ENCODE measurements at places on chromosomes 4 and X.
A peak's percentile ranks its signal among the peaks of the same experiment; 100 is the strongest.

GRCh38 chrX:80335062-80335830 is 85.0 kb upstream of the TENT5D start:
- DNase-seq, result no peak

DNA sequence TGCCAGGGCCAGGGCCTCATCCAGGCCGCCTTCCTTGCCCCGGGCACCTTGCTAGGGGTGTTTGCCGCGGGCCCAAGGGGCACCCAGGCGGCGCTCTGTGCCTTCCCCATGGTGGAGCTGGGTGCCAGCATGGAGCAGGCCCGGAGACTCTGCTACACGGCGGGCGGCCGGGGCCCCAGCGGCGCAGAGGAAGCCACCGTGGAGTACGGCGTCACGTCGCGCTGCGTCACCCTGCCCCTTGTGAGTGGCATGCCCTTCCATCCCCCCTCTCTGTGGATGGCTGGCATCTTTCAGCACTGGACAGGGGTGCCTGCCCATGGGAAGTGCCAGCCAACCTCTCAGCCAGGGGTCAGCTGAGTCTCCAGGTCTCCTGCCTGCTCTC is 3.6 kb downstream of the PLXNB3 start:
- DNase-seq, result no peak

- DNase-seq, result no peak
These were observed 44.4 kb upstream of the TMSB15B start for GRCh38 chrX:103918050-103918449.

GRCh38 chr4:18689308-18690115 is 668.0 kb upstream of the LCORL start:
- peak; percentile 28 for DNase-seq

DNA sequence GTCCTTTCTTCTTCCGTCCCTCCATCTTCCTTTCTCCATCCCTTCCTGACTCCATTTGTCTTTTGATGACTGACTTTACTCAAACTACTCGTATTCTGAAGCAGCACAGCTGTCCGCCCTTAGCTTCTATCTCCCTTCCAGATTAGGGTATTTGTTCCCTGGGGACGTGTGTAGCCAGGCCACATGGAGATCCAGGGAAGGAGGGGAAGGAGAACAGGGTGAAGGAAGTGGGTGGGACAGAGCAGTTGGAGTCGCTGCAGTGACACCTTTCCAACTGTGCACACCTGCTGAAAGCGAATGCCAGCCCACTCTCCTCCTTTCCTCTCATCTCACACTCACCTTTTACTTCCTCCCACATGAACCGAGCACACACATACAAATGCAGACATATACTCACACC is 323.8 kb downstream of the DCTD start:
- DNase-seq, result no peak

DNA sequence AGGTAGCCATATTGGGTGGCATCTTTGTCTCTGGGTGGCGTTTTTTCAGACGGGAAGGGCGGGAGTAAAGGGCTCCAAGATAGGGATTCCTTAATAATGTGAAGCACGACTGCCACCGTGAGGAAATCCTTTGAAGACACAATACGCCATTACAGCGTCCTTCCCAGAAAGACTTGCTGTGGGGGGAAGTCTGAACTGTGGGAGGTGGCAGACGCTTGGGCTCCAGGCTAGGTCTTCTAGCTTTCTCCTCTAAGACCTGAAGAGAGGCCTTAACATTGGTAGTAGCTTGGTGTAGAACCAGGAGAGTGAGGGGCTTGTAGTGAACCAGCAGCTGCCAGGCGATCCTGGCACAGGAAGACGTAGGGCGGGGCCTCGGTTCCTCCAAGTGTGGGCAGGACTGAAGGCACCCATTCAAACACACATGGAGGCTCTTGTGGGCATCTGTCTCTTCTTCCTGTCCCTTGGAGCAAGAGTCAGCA is 197.3 kb downstream of the OR13H1 start:
- DNase-seq, result no peak

- no peak for DNase-seq
These were observed 103.1 kb upstream of the NKX1-1 start for GRCh38 chr4:1509366-1509765.

DNA sequence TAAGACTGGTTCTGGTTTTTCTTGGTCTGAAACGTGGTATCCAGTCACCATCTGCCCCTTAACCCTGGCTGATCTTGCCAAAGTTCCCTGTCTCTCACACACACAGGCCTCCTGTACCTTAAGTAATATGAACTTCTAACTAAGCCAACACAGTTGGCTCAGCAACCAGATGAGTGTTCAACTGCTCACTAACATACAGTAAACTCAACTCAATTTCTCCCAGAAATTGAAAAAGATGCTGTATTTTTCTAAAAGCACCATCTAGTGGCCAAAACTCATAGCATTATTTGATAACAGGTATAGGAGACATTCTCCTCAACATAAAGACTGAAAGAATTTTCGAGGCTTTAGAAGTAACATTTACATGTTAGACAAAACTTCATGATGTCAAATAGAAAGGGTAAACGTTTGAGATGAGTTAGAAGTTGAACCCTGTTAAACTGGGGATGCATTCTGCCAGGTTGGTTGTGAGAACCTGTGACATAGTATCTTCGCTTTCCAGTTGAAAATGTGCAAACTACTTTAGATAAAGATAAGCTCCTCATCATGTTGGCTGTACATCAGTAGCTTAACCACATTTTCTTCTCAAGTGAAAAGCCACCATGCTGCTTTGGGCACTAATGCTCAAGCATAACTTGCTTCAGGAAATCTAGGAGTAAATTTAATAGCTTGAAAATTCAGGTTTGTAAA is 31.2 kb downstream of the CCNI start:
- no peak for DNase-seq

GRCh38 chr4:116180157-116180601 is 905.2 kb downstream of the TRAM1L1 start:
- DNase-seq, result peak; percentile 55

- DNase-seq, result no peak
These were observed 166.1 kb downstream of the DMD start for GRCh38 chrX:33045245-33045644.

GRCh38 chrX:48465336-48465933 is 4.6 kb downstream of the SLC38A5 start:
- DNase-seq, result no peak

- no peak for DNase-seq
These were observed 11.3 kb downstream of the FGFRL1 start for GRCh38 chr4:1022739-1023066.

GRCh38 chr4:111519683-111520082 is 625.6 kb upstream of the FAM241A start:
- DNase-seq, result no peak

- no peak for DNase-seq
These were observed 125.3 kb upstream of the CLNK start for GRCh38 chr4:10809905-10810304.

GRCh38 chr4:40199179-40199670 is 2.4 kb downstream of the RHOH start:
- no peak for DNase-seq
